Stimulated activated naive CD4-positive, alpha-beta T cell treated with Interleukin-2 at 50 U/mL for 16 hours (primary cell): ENCODE measurements at places on chromosomes 3 and 15.

DNA sequence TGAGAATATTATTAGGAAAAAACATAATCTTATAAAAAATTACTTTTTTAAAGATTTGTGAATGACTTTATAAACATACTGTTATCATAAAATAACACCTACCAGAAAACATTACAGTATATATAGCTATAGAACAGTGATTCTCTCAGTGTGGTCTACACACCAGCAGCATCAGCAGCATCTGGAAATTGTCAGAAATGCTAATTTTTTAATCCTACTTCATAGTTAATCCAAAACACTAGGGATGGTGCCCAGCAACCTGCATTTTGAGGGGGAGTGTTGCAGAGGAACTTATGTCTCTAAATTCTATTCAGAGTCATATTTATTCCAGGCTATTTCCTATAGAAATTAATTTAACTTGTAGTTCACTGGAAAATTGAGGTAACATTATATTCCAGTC is 1107.8 kb downstream of the IGSF11 start:
- DNase-seq: no peak

GRCh38 chr3:151789853-151790463 is 24.0 kb upstream of the AADAC start:
- no peak for DNase-seq

DNA sequence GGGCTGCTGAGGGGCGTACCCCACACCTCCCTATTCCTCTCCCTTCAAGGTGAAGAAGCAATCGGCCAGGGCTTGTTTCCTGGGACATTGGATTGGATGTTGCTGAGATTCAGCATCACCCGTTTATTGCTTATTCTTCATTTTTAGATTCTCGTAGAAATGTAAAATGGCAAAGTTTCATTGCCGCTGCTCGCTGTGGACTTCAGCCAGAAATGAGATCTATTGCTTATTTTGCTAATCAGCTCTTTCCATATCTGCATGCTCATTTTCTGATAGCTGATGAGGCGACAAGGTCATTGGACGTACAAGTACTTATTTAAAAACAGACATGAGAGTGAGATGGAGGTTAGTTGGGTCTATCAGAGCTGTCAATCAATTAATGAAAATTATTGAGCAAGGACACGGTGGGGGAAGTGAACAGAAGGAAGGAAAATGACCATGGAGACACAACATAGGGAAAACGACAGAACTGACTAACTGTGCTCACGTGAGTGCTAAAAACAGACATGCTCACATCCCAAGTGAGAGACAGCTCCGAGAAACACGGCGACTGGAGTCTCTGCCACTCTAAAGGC is 471.2 kb downstream of the NR2F2 start:
- no peak for DNase-seq

DNA sequence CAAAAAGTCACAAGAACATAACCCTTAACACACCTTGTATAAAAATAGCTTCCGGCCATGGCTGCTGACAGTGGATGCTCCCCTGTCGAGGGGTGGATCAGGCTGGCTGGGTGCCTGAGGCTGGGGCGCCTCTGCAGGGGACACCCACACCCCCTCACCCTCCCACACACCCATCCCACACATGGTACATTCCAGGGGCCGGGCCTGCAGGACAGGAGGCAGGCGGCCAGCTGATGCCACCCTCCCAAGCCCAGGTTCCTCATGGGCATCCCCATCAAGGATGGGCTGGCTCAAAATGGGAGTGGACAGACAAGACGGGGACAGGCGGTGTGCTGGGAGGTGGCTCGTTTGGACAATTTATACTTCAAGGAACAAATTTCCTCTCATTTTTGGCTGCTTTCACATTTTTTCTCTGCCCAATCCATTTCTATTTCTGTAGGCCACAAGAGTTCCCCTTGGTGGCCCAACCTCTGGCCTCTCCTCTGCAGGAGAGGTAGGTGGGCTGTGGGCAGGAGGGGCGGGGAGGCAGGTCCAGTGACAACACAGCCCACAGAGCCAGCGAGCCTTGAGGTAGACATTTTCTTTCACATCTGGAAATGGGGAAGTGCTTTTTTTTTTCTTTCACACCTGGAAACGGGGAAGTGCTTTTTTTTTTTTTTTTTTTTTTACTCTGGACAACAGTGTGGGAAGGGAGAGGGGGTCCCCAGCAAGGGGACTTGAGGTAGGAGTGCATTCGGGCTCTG is 23.3 kb downstream of the RNU5B-1 start:
- no peak for DNase-seq

GRCh38 chr15:82105451-82106215 is 59.8 kb upstream of the MEX3B start:
- no peak for DNase-seq

GRCh38 chr15:70318594-70319465 is 221.1 kb upstream of the TLE3 start:
- DNase-seq: no peak

DNA sequence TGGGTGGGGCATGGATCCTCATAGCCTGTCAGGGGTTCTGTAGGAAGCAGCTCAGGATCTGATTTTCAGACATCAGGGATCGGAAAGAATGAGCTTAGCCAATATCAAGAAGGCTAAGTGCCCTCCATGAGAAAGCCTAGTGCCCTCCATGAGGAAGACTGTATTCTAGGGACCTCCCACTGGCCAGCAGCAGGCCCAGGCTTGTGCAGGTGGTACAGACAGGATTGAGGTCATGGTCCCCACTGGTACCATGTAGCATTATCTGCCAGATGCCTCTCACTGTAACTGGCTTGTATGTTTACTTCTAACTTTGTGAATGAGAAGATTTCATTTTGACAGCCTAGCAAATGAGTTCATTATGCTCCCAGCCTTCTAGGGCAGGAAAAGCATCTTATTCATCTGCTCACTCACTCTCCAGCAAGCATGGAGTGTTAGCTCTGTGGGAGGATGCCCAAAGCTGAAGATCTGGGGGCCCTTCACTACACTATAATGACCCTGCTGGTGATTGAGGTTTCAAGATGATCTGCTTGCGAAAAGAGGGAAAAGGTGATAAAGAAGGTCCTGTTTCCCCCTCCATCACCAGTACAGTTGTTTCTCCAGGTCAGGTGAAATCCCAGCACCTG is 7.5 kb downstream of the EPHB1 start:
- DNase-seq: no peak

DNA sequence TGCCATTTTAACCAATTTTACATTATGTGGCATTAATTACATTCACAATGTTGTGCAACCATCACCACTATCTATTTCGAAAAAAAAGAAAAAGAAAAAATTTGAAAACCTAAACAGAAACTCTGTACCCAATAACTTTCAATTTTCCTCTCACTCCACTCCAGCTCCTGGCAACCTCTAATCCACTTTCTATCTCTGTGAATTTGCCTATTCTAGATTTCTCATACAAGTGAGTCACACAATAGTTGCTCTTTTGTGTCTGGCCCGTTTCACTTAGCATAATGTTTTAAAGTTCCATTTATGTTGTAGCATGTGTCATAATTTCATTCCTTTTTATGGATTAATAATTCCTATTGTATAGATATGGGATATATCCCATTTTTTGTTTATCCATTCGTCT is 53.3 kb upstream of the TBC1D5 start:
- no peak for DNase-seq

GRCh38 chr3:175308097-175308496 is 449.0 kb downstream of the NAALADL2 start:
- DNase-seq: no peak

DNA sequence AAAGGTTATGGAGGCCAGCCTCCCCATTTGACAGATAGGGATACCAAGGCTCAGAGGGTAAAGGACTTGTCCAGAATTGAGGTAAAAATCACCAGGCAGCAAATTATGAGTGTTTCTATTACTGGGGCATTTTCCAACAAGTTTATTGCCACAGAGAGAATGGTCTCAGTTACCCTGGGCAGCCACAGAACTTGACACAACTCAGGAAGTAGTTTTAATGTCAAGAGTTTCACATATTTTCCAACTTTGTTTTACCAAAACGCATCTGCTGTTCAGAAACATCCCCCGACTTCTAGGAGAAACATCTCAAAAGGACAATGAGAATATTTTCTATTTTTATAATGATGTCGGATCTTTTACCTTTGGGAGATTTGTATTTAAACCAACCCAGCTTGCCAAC is 107.5 kb upstream of the MRPS22 start:
- DNase-seq: no peak

GRCh38 chr3:57918123-57918837 is 89.9 kb upstream of the FLNB start:
- DNase-seq: no peak

GRCh38 chr3:76834657-76835056 is 205.2 kb upstream of the ROBO2 start:
- no peak for DNase-seq

DNA sequence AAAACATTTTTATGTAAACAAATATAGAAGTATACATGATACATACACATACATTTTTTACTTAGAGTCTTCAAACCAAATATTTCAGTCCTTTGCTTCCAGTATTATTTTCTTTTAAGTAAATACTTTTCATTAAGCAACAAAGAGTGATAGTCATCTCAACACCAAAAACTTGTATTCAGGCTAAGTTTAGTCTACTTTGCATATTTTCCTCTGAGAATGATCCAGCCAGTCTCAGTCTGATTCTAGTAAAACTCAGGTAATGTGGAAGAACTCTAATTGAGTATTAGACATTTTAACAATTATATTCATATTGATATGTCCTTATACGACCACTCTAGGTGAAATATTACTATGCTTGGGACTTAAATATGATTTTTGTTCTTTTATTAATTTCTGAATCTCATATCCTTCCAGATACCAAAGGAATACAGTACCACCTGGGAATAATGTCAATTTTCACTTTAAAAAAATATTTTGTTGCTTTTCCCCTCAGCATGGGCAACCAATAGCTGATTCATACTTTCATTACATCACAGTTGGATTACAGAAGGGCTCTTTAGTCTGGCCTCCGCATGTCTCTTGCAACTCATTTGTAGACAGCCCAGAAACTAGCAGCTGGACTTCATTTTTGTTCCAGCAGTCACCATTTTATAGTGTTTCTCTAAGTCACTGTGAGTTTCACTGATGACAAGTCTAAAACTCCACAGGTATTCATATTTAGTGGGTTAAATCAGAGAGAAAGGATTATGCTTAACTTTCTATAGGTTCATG is 390.4 kb downstream of the ZBTB20 start:
- no peak for DNase-seq
